ENCODE measurements at places on chromosomes 13 and 19.

DNA sequence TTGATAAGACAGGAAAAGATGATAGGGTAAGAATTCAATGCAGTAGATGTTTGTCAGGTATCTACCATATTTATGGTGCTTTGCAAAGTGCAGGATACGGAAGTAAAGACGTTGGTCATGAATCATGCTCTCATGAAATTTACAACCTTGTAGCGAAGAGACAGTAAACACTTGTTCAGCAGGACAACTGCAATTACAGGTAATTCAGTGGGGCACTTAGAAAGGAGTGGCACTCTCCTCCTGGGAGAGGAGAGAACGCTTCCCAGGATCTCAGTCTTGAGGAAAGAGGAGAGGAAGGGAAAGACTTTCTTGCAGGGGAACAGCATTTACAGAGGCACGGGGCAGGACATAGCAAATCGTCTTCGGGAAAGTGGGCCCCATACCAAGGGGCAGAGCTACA, 46.4 kb downstream of the SOX1 start:
- DNase-seq: no peak

- DNase-seq: no peak
Observed at GRCh38 chr13:45779901-45780300, 71.7 kb downstream of the SIAH3 start.

DNA sequence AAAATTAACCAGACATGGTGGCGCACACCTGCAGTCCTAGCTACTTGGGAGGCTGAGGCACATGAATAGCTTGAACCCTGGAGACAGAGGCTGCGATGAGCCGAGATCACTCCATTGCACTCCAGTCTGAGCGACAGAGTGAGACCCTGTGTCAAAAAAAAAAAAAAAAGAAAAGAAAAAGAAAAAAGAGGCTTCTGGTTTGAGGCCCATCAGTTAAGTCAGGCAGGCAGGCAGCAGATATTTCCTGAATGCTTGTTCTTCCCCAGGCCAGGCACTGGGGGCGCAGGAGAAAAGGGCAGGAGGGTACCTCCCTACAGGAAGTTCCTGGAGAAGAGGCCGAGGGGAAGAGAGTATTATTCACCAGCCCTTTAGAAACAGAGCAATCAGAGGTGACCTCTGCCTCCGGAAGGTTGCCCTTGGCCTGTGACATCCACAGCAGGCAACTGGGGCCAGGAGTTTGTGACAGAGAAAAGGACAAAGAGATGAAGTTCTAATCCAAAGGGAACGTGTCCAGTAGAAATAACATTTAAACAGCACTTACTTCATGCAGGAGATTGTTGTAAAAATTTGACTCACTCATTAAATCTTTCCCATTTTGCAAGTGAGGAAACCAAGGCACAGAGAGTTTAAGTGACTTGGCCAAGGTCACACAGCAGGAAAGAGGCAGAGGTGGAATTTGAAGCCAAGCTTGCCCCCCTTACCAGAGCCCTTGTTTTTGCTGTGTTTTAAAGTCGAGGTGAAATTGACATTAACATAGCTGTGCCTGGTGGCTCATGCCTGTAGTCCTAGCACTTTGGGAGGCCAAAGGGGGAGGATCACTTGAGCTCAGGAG, 4.3 kb upstream of the RLN3 start:
- no peak for DNase-seq

- no peak for DNase-seq
Observed at GRCh38 chr19:56838024-56838908, 2.3 kb downstream of the PEG3 start.

DNA sequence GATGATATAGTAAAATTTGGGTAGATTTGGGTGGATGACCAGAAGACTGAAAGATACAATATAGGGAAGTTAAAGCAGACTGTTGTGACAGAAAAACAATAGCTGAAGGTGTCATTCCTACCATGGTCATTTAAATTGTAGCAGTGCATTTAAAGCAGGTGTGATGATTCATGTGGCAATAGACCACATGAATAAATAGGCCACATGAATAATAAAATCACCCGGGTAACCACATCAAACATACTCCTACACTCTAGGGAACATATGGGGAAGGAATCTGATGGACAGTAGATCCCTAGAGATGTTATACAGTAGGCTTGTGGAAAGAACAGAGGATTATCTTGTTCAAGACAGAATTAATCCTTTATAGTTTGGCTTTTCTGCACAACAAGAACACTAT, 392.6 kb downstream of the SLITRK5 start:
- no peak for DNase-seq

DNA sequence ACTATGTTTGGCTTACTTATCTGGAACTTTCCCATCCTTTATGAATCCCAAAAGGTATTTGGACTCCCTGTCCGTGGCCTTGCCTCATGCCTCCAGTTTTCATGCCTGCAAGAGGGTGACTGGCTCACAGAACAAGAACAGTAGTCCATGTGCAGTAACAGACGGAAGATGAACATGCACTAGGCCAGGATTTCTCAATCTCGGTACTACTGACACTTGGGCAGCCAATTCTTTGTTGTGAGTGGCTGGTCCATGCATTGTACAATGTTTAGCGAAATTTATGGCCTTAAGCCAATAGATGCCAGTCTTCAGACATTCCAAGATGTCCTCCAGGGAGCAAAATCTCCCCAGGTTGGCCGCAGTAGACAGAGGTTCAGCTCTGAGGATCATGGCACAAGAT, 61.9 kb downstream of the DOCK9 start:
- no peak for DNase-seq

- DNase-seq: no peak
Observed at GRCh38 chr19:10858204-10858828, 10.1 kb downstream of the C19orf38 start.

DNA sequence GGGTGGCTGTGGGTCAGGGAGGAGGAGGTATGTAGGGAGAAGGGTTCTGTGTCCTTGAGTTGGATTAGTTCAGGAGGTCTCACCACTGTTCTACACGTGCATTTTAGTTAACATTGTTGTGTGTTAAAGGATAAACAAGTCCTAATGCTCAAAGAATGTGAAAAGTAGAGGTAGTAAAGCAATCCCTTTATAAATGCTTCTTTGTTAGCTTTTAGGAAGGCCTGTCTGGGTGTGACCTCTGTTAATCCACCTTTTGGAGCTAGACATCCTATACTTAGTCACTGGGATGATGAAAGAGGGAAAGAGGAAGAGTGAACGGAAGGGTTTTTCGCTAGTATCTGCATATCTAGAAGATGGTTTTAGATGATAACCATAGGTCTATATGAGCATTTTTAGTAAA, 42.2 kb upstream of the FLT1 start:
- DNase-seq: no peak

DNA sequence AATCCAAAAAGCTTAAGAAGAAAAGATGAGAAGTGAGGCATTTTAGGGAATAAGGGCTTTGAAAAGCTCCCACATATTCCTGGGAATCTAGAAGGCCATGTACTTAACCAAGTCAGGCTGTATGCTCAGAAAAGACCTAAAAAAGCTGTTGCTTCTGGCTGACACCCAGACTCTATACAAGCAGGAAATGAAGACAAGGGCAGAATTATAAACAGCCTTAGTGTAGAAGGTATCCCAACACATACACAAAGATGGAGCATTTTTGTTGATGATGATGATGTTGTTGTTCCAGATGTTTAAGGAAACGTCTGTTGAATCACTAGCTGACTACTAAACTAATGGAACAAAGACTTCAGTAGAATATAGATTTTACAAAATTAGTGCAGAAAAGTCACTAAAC, 26.1 kb upstream of the N4BP2L1 start:
- no peak for DNase-seq

DNA sequence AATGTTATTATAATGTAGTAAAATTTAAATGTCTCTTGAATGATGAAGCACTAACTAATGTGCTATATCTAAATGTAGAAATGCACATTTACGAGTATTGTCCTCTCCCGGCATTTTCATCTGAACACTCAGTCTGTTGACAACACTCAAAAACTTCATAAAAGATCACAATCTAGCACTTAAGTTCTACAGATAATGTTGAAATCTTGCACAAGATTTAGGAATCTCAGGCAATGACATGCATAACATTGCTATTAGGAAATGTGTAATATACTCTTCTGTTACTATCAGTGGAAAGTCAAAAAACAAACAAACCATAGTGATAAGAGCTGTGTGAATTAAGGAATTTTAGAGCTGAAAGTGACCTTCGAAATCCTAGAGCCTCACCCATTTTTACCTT, 37.5 kb upstream of the XPO4 start:
- DNase-seq: no peak

GRCh38 chr19:4671185-4671851, 1.2 kb upstream of the MYDGF start:
- no peak for DNase-seq

GRCh38 chr13:100323937-100324336, 235.0 kb downstream of the PCCA start:
- DNase-seq: no peak

GRCh38 chr13:113488283-113488682, 2.2 kb downstream of the DCUN1D2 start:
- no peak for DNase-seq

GRCh38 chr13:112898621-112899280, 70.3 kb upstream of the MCF2L start:
- DNase-seq: no peak

GRCh38 chr19:49497789-49498103, 1.5 kb downstream of the RPS11 start:
- no peak for DNase-seq

GRCh38 chr19:42178791-42179674, 38.4 kb downstream of the DEDD2 start:
- DNase-seq: no peak

GRCh38 chr19:50978772-50979390, 4.8 kb downstream of the KLK7 start:
- DNase-seq: no peak

DNA sequence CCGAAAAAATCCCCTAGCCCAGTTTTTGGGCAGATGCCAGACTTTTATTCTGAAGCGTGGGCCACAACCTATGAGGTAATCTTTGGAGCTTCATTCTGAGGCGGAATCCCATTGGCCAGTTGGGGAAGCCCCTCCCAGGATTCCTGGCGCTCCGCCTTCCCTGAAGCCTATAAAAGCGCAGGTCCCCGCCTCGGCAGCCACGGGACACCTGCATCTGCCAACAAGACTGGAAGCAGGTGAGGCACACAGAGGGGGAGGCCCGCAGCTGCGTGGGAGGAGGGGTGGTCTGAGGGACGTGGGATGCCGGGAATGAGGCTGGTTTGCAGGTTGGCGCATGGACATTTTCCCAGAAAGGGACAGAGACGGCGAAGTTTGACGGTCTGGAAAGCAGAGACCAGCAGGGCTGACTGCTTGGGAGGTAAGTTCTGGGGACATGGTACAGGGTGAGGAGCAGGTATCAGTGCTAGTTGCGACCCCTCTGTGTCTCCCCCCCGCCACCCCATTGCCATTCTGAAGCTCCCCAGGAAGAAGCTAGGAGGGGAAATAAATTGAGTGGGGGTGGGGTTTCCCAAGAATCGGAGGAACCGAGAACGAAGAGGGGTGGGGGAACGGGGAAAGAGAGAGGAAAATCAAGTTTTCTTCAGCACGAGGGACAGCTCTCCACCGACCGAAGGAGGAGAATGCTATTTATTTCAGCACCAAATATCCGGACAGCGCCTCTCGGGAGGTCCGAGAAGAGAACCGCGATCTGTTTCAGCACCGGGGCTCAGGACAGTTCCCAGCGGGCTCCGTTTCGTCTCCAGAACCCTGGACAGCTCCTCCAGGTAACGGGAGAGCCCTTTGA, 22.4 kb upstream of the FEM1A start:
- peak; percentile 83 for DNase-seq
